ENCODE measurements at places on chromosomes 6 and 20.

GRCh38 chr6:162615016-162615705 lies 112.4 kb downstream of the PRKN start:
- no peak for DNase-seq

DNA sequence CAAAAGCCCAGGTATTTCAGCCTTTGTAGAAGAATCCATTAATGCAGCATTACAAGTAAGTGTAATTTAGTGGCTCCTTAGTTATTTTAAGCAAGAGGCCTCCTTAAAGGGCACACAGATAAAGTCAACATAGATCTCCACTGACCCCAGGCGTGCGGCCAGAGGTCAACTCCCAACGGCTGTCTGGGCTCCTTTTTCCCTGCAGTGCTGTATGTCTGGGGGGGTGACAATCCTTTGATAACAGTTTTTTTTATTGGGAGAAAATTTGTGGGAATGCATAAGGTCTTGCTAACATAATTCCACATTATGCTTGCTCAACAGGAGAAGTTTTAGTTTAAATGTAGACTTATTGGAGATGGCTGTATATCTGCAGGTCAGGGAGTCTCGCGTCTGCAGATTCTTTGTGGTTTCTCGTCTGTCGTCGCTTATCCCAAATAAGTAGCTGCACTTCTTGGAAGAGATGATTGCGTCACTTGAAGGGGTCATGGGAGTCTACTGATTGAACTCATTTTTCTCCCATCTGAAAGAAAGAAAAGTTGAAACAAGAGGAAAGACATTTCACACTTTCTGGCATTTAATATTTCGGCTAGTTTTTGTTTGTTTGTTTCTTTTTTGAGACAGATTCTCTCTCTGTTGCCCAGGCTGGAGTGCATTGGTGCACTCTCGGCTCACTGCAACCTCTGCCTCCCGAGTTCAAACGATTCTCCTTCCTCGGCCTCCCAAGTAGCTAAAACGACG lies 151.7 kb upstream of the AKAP12 start:
- DNase-seq: no peak

DNA sequence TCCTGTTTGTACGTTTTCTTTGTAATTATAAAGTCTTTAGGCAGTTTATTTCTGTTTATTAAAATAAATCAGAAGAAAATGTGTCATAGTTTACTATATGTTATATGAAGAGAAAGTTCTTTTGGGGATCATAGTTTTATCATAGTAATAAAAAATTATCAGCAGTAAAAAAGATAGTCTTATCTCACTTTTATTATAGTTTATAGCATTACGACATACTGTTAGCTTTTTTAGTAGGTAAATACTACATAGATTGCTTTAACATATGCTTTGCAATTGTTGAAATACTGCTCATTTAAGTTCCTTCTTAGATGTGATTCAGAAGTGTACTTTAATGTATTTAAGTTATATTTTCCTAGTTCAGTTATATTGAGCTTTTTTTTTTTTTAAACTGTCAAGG lies 13.9 kb downstream of the QKI start:
- no peak for DNase-seq

DNA sequence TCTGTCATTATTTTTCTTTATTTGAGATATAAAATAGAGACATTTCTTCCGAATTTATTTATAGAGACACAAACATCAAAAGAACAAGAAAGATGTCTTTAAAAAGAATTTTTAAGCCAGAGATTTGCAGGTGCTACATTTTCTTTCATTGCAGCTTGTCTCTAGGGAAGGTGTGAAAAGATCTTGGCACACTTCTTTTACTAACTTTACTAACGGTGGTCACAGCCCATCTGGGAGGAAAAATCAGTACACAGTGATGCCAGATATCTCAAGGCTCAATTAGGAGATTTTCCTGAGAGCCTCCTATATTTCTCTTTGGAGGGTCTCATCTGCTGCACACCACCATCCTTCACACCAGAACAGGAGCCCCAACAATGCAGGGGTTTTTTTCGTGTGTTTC lies 29.5 kb downstream of the ABRACL start:
- DNase-seq: no peak

GRCh38 chr20:54208548-54209176 lies 775 bp downstream of the PFDN4 start:
- DNase-seq: no peak

DNA sequence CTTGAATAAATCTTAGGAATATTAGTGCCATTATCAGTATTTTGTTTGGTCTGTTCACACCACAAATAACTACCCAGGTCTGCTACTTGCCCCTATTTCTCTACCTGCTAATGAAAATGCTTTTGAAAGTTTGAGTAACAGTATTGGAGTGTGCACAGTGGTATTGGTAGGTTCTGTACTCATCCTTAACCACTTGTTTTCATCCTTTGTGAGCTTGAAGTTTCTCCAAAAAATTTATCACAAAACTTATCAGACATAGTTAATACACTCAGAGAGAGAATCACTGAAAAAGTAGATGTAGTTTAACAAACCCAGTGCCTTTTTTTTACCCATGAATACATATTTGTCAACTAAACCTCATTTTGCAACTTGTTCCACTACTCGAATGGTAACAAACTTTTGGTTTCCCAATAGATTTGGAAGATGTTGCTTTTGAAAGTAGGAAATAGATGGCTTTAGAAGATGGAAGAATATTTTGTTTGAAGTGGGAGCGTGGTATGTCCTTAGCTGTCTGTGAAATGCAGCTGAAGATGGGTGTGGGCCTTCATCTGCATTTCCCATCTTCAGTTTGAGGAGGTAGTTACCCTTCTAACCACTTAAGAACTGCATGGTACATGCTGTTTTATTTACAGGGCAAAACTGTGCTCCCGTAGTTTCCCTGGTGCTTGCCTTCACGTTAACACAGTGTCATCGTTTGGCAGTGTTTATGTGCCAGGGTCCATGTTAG lies 9.0 kb downstream of the PTPN1 start:
- DNase-seq: peak; percentile 42

DNA sequence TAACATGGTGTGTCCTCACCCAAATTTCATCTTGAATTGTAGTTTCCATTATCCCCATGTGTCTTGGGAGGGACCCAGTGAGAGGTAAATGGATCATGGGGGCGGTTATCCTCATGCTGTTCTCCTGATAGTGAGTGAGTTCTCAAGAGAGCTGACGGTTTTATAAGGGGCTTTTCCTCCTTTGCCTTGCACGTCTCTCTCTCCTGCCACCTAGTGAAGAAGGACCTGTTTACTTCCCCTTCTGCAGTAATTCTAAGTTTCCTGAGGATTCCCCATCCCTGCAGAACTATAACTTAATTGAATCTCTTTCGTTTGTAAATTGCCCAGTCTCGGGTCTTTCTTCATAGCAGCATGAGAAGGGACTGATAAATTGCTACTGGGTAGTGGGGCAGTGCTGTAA lies 789.3 kb downstream of the FRK start:
- DNase-seq: no peak

DNA sequence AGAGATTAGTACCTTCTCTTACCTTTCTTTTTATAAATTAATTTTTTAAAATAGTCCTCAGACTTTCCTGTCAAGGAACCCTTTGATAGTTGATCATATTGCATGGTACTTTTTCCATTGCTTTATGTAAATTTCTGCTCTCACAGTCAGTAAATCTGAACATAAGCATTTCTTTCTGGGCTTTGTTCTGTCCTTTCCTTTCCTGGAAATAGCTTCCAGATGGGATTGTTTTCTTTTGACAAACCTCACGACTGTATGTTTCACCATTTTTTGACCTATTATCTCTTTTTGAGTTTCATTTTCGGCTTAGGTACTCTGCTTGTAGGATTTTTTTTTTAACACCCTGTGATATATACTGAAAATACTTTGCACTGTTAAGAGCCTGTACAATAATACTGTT lies 32.6 kb downstream of the UTRN start:
- no peak for DNase-seq

- no peak for DNase-seq
Measured at GRCh38 chr6:57254055-57254717, 32.1 kb upstream of the RAB23 start.

DNA sequence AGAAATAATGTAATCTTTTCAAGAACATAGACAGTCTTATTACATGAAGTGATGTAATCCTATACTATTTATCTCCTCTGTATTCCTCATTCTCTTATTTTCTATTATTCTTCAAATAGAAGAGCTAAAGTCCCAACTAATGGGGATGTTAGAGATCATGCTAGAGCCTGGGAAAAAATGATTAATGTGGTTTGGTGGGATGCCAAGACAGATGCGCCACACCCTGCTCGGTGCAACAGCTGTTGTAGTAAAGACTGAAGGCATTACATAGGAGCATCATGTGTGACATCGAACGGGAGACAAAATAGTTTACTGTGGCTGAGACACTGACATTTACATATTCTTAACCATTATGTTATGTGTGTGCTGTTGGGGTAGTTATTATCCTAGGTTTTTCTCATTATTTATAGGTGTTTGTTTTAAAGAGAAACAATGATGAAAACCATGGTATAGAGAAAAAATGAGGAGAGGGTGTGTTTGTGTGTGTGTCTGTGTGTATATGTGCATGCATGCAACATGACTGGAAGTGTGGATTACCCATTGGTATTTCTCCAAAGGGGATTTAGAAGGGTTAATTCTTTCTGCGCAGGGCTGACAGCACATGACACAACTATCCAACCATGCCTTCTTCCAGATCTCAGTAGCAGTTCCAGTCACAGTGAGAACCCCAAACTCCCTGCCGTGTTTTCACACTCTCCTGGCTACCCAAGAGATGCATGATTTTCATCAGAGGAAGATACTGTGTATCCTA lies 155.3 kb downstream of the EYA4 start:
- no peak for DNase-seq

- DNase-seq: no peak
Measured at GRCh38 chr20:62142252-62143080, 728 bp downstream of the PSMA7 start.

GRCh38 chr6:108588586-108588985 lies 27.9 kb downstream of the FOXO3 start:
- no peak for DNase-seq

DNA sequence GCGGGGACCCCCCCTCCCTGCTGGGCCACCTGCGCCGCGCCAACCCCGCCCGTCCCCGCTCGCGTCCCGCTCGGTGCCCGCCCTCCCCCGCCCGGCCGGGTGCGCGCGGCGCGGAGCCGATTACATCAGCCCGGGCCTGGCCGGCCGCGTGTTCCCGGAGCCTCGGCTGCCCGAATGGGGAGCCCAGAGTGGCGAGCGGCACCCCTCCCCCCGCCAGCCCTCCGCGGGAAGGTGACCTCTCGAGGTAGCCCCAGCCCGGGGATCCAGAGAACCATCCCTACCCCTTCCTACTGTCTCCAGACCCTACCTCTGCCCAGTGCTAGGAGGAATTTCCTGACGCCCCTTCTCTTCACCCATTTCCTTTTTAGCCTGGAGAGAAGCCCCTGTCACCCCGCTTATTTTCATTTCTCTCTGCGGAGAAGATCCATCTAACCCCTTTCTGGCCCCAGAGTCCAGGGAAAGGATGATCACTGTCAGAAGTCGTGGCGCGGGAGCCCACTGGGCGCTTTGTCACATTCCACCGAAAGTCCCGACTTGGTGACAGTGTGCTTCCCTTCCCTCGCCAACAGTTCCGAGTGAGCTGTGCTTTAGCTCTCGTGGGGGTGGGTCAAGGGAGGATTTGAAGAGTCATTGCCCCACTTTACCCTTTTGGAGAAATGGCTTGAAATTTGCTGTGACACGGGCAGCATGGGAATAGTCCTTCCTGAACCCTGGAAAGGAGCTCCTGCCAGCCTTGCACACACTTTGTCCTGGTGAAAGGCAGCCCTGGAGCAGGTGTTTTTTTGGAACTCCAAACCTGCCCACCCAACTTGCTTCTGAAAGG lies 2.1 kb downstream of the VEGFA start:
- peak; percentile 8 for DNase-seq

GRCh38 chr20:34618676-34619075 lies 58.2 kb downstream of the PIGU start:
- no peak for DNase-seq

DNA sequence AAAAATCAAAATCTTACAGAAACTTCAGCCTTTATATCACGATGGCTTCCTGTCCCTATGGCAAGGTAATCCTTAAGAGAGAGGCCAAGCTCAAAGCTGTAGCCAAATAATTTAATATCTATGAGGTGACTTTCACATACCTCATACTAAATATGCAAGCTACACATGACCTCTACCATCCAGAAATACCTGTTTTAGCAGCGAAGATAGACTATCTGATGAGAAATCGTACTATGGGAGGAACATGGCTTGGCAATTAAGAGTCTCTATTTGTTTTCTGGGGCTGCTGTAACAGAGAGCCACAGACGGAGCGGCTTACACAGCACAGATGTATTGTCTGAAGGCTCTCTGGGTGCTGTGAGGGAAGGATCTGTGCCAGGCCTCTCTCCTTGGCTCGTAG lies 31.0 kb upstream of the SALL4 start:
- DNase-seq: no peak

- no peak for DNase-seq
Measured at GRCh38 chr20:56285496-56285895, 37.0 kb downstream of the MC3R start.

DNA sequence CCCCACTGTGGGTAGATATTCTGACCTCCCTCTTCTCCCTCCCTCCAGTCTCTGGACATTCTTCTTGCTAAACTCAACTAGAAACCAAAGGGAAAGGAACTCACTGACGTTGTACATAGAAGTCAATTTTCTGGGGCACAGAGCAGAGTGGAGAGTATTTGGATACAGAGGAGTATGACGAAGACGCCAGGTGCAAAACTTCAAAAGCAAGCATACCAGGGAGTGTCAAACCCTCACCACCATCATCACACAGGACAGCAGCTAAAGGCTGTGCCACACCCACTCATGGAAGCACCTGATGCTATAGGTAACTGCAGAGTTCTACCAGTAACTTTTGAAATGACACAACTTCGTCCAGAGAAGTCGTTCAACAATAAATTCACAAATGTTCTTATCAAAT lies 64.8 kb downstream of the FYN start:
- DNase-seq: peak; percentile 61

- no peak for DNase-seq
Measured at GRCh38 chr6:123788319-123788718, 15.3 kb upstream of the NKAIN2 start.

DNA sequence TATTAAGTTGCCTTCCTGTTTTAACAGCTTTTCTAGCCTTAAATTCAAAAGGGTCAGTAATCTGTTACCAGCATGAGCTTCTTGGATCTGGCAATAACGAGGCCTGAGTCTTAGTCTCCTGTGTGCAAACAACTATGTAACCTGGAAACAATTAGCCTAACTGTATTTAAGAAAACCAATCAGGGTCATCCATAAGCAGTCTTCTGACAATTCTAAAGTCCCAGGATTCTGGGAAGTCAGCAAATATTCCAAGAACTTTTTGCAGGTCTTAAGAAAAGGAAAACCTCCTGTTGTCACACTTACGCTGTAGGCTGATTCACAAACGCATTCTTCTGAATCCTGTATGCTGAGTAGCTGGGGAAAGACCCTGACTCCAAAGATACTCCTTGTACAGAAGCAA lies 90.4 kb downstream of the COL12A1 start:
- no peak for DNase-seq

- DNase-seq: peak; percentile 43
Measured at GRCh38 chr6:134111062-134111677, 58.7 kb upstream of the SLC2A12 start.

GRCh38 chr6:111989743-111990142 lies 64.2 kb upstream of the CCN6 start:
- DNase-seq: peak; percentile 59
